ENCODE measurements at places on chromosomes 1 and 21.

GRCh38 chr1:179380299-179380698 is 14.5 kb downstream of the AXDND1 start:
- DNase-seq: no peak

DNA sequence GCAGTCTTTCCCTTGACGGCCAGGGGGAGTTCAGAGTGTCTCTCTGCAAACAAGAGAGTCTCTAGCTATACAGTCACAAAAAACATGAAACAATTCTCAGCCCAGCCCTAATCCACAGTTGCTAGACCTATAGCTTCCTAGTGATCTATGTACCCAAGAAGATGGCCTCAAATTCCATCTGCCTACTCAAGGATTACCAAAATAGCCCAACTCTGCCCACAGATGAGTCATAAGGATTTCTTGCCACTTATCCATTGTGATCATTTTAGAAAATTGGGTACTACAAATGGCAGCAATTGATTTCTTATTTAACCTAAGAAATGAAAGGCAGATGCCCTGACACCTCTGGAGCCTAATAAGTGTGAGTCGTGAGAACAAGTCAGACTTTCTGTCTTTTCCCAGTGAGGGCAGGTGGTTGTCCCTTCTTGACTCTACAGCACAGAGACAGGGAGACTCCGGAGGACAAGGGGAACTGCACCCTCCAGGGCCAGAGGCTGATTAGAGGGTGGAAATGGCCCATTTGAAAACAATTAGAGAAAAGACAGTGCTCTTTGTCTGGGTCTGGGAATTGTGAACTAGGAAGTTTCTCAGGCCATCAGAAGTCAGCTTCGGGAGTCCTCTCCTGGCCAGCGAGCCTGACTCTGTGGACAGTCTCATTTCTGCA is 65.4 kb downstream of the ABCA4 start:
- DNase-seq: no peak

GRCh38 chr1:236886199-236886598 is 91.1 kb downstream of the MTR start:
- DNase-seq: no peak

DNA sequence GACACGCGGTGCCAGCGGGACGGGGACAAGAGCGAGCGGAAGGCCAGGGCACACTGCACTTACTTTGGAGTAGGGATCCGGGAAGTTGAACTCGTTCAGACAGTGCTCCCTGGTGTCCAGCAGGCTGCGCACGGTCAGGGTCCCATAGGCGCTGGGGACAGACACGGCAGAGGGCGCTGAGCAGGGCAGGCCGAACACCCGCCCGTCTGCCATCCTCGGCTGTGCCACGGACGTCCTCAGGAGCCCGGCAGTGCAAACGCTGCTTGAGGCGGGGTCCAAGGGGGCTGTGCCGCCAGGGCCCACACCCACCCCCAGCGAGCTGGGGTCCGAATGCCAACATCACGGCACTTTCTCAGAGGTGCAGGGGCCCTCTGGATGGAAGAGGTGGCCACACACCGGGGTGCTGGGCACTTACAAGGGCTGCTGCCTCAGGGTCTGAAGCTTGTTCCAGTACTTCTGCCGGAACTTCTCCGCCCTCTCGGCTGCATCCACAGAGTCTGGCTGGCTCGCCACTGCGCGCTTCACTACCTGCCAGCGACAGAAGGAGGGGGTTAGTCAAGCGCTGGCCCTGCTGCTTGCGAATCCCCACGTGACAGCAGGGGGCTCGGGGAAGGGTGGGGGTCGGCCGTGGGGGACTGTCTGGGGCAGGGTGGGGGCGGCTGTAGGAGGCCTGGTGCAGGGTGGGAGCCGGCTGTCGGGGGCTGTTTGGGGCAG is 12.3 kb downstream of the PANK4 start:
- no peak for DNase-seq

DNA sequence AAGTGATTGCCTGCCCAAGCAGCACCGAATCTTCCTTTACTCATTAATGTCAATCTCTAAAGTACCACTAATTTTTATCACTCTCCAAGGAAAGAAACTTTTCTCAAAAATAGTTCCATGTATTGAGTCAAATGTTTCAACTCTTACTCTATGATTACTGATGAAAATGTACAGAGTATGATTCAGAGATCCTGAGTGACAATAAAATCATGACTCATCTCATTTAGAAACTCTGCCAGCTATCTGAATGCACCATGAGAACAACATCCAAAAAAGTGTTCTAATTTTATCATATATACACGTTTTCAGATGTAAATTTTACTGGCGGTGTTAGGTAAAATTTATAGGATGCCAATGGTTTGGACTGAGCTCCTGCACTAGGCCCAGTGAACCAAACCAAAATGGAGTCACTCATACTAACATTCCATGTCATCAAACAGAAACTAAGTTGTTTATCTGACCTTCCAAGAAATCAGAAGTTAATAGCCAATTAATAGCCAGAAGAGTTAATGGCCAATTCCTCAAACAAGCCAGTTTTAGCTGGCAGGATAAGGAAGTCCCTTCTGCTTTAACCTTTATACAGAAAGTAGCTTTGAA is 22.6 kb downstream of the PLPPR5 start:
- no peak for DNase-seq

DNA sequence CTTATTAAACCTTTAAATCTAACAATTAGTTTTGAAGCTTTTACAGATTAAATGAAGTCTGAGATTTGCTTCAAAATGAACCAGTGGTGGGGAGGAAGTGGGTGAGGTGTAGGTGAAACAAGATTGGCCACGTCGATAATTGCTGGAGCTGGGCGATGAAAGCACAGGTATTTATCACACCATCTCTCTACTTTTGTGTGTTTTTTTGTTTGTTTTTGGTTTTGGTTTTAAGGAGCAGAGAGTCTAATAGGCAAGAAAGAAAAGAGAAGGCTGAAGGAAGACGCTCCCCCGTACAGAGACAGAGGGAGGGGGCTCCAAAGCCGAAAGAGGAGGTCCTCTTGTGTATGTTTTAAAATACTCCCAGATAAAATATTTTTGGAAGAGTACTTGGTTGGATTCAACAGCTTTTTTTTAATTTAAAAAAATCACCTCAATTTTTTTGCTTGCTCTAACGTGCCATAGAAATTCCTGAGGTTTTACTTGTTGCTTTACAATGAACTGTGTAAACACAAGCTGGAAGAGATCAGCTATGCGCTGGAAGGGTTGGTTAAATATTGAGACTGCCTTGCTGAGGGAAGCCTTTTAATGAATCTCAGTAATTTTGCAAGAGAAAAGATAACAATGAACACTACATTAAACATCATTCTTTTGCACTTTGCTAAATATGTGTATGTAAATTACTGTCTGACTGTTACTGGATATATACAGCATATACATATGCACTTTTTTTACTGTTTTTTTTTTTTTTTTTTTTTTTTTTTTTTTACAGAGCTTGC is 6.7 kb upstream of the LGALS8 start:
- DNase-seq: no peak

- DNase-seq: no peak
These were observed 140.2 kb upstream of the KCNK1 start for GRCh38 chr1:233473549-233474204.

DNA sequence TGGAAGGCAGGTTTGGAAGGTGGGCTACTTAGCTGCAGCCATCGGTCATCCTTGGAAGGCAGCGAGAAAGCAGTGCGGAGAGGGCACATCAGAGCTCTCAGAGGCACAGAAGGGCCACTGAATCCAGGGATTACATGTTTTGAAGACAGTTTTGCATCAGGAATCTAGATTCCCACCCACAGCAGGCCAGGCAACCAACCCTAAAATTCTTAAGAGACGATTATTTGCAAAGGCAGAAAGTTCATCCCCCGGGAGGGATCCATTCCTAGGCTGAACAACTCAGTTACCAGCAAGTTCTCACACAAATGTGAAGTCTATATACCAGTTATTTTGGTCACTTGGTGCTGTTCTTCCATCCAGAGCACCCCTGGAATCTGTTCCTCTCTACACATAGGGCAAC is 457.3 kb upstream of the VAMP3 start:
- DNase-seq: no peak

DNA sequence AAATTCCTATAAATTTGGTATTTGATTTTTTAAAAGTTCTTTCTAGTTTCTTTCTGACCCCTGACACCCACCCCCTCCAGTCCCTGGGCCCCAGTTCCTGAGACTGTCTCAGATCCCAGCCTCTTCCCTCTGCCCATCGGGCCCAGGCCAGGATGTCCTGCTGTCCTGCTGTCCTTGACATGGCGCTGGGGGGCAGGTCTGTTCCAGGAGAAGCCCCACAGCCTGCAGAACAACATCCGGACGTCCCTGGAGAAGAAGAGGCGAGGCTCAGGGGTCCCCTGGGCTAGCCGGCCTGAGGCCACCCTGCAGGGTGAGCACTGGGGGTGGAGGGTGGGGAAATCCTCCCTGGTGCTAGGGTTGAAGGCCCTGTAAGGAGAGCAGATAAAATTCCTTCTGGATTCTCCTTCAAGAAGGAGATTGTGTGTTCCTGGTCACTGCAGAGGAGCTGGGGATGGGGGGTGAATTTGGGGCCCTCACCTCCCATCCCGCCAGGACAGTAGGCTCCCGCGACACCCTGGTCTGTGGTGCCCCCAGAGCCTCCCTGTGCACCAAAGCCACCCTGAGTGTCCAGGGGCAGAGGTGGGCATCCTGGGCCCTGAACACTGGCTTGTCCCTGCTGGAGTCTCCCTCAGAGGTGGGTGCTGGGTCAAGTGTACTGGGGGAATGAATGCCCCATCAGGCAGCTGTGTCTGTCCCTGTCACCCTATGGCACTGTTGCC is 45.0 kb downstream of the DISP3 start:
- DNase-seq: no peak

- DNase-seq: no peak
These were observed 397.2 kb downstream of the KCNH1 start for GRCh38 chr1:210736713-210737112.

DNA sequence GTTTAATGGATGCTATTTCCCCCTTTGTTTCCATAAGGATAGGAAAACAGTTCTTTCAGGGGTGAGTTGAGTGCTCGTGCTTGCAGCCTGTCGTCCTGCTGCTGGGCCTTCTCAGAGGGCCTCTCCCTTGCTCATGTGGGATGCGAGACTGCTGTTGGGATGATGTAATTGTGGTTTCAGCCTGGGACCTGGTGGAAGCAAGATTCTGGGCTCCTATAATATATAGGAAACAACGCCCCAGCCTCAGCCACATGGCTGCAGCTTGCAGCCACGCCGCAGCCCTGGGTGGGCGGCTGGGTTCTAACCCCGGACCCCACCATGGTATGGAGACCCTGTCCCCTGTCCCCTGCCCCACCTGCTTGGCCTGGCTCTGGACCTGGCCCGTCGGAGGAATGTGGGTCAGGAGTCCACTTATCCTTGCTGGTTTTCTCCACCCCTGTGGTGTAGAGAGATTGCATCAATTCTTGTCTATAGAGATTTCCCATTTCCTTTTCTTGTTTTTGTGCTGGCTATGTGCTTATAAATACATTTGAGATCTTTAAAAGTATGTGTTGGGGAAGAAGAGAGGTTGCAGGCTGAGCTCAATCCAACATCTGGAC is 357.8 kb downstream of the SIPA1L2 start:
- no peak for DNase-seq

DNA sequence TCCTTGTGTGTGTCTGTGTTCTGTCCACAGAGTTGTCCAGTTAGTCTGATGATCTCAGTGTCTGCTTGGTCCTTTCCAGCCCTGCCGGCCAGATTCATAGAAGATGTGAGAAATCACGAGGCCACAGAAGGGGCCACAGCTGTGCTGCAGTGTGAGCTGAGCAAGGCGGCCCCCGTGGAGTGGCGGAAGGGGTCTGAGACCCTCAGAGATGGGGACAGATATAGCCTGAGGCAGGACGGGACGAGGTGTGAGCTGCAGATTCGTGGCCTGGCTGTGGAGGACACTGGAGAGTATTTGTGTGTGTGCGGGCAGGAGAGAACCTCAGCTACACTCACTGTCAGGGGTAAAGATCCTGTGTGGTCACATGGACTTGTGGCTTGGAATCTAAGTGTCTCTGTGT is 95.8 kb downstream of the OBSCN start:
- no peak for DNase-seq

- no peak for DNase-seq
These were observed 1.4 kb upstream of the WNT2B start for GRCh38 chr1:112507336-112507735.

GRCh38 chr1:205012391-205013140 is 30.4 kb upstream of the CNTN2 start:
- no peak for DNase-seq

DNA sequence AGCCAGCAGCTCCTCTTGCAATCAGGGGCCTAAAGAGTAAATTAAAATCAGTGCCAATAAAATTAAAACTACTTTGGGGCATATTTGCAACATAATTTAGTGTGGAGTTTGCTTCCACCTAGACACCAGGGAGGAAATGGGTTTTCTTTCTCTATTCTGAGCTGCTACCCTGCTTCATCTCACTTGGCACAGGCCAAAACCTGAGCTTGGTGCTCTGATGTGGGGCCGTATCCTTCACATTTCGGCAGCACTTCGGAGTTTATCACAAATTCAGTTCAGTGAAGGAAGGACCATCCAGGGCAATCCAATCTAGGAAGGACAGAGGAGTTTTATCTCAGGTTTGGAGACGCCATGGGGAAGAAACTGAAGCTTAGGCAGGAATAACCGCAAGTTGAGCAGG is 123.6 kb upstream of the SPATA6 start:
- DNase-seq: no peak
